ENCODE measurements at places on chromosomes 11 and 22.

DNA sequence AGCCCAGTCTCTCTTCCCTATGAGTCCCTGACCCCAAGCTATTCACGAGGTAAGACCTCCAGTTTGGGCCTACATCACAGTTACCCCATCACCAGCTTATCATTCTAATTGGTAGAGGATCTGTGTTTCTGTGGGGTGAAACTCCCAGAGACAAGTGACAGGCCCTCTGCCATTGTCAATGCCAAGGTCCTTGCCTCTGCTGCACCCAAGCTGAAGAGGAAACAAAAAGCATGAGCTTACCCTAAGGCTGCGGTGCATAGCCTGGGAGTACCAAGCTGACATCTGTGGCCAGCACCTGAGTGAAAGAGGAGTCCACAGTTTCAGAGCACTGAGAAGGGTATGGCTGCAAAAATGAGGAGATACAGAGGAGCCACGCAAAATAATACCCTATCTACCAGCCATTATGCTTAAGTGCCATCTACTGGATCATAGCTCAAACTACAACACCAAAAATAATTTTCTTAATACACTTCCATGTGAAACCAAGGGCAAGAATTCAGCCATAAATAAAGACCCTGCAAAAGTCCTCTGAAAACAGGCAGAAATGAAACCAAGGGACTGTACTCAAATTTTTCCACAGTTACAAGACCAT lies 62.3 kb upstream of the ANO5 start:
- peak; percentile 31 for DNase-seq

DNA sequence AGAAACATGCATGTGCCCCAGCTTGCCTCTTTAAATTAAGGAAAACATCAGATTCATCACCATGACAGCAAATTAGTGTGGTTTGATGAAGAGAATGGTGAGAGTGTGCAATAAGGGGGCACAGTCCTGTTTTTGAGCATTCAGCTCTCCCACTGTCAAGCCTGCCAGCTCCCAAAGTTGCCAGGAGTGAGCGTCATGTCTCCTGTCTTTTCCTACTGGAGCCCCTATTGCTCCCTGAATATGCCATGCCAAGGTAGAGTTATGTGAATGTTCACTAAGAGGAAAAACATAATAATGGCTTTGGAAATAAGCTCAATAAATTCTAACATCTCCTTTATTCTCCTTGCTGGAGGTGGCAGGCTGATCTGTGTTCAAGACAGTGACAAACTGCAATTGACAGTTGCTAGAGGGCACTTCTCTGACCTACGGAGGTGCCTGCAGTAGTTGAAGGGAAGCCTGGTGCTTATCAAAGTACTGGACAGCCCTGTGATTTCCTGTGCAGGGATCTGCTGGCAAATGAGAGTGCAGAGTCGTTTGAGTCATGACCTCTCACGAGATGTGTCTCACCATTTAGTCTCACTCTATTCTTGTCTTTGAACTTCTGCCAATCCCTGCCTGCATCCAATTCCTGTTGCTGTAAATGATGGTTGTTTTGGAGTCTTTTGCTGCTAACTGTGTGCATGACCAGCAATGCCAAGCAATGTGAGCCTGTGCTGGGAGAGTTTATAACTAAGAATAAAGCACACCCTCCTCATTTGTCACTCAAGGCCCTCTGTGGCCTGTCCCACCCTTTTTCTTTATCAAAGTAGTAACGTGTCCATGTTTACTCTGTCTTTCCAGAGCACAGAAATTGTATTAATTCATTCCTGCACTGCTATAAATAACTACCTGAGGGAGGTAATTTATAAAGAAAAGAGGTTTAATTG lies 34.8 kb downstream of the MRGPRX2 start:
- DNase-seq: no peak

GRCh38 chr22:45972091-45972888 lies 4.7 kb downstream of the WNT7B start:
- DNase-seq: no peak

DNA sequence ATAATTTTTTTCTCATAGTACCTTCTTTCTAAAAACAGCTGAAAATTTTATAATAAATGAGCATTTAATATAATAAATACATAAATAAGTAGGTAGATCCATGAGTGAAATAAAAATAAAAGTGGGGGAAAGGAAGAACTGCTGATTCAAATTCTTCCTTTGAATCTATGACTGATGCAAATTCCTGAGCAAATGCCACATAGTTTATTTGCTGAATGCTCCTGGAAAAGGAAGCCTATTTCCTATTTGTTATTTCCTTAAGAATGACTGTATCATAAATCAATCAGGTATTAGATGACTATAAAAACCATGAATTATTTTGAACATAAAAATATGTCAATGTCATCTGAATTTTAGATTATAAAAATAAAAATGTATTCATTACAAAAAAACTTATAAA lies 16.6 kb downstream of the BTBD10 start:
- DNase-seq: no peak

GRCh38 chr22:23285734-23286133 lies 105.4 kb downstream of the BCR start:
- DNase-seq: no peak

DNA sequence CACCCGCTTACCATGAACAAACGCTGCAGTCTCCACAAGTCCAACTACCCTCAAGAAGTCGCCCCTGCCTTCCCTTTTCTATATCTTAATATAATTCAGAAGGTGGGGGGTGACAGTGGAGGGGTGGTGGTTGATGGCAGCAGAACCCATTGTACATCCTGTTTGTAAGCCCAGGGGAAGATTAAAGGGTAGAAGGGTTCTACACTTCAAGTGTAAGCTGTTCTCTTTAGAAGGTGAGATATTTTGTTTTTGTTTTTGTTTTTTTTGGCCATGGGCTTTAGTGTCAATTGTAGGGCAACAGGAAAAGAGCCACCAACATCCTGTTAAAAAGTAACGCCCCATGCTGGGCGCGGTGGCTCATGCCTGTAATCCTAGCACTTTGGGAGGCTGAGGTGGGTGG lies 34.9 kb upstream of the RRAS2 start:
- DNase-seq: no peak

DNA sequence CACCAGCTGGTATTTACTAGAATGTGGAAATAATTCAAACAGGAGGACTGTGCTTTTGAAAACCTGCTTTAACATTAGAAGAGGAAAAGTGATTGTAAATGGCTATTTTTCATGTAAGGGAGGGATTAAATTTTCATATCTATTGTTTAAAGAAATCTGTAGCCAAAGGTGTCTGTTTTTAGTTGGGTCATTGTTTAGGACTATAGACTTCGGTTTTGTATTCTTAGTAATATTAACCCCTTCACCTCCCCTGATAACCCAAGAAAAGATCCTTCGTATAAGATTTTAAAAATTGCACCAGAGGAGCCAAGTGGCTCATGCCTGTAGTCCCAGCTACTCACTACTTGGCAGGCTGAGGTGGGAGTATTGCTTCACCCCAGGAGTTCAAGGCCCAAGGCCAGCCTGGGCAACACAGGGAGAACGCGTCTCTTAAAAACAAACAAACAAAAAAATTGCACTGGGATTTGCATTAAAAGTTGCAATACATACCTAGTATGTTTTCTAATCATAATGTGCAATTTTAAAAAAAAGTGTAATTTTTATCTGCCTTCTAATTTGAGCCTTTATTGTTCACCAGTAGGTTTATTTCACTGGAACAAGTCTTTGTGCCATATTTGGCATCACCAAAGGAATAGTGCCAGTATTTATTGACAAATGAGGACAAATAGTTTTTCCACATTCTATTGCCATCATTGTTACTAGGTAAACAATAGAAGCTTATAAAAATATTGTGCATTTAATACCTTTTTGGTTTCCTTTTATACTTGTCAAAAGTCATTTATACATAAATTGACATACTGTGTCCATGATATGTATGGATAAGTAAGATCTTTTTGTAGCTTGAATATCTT lies 34.3 kb downstream of the MTMR3 start:
- DNase-seq: peak; percentile 74

DNA sequence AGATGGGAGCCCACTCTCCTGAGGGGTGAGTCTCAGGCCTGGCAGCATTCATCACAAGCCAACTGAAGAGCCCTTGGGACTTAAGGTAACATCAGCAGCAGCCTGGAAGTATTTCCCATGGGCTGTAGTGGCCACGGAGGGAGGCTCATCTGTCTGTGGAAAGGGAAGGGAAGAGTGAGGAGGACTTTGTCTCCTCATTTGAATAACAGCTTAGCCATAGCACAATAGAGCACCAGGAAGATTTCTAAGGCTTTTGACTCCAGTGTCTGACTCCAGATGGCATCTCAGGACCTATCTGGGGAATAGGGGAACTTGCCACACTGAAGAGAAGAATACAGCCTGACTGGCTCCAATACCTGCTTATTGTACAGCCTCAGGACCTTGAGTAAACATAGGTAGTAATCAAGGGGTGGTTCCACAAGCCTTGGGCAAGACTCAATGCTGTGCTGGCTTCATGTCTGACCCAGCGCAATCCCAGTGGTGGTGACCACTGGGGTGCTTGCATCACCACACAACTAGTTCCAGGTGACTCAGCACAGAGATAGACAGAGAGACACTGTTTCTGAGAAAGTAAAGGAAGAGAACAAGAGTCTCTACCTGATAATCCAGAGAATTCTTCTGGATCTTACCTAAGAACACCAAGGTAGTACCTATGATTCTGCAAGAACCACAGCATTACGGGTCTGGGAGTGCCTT lies 510.5 kb upstream of the CCDC179 start:
- no peak for DNase-seq

- DNase-seq: no peak
Measured at GRCh38 chr11:91470656-91471055, 754.0 kb upstream of the FAT3 start.

DNA sequence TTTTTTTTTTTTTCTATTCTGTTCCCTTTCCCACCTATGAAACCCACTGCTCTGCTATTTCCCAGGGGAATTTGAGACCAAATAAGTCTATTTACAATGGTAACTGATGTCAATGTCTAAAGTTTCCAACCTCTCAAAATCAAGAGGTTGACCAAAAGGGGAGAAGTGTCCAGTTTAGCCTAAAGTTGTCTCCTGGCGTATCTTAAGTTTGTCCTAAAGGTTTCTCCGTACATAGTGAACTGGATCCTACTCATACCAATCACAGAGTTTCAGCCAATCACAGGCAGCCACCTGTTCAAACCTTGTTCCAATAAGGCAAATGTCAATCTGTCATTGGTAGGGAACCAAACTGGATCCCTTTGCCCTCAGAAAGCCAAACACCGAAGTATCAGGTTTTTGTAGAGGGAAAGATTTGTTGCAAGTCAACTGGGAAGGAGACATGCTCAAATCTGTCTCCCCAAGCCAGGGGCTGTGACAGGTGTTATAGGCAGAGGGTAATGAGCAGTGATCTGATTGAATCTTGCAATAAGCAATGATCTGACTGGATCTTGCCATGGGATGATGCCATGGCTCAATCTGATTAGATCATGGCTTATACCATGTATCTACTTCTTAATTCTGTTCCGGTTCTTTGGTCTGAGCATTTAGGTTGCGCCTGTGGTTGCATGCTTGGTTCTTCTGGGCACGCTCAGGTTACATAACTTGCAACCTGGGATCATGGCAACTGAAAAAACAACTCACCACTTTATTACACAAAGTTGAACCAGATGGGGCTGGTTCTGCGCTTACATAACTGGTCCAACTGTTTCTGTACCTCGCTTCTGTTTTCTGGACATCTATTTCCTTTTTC lies 1.1 kb upstream of the VPS37C start:
- peak; percentile 85 for DNase-seq

GRCh38 chr22:20530368-20531153 lies 23.2 kb downstream of the MED15 start:
- DNase-seq: no peak

DNA sequence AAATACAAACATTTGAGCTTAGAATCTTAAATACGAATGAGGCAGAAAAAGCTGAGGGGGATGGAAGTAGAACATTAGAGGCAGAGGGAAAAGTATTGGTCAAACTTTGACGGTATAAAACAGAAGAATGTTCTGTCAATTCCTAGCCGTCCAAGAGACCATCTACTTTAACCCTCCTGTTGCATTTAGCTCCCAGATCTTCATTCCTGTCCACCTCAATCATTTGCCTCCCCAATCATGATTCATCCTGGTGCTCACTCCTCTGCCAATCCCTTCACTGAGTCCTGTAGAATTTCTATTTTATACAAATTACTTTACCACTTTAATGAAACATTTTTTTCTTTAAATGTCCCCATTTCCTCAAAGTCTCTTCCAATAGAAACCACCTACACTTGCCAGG lies 28.2 kb downstream of the C2CD3 start:
- no peak for DNase-seq

GRCh38 chr11:35153280-35153679 lies 14.3 kb downstream of the CD44 start:
- no peak for DNase-seq

- DNase-seq: peak; percentile 26
Measured at GRCh38 chr11:125569915-125570621, 791 bp downstream of the EI24 start.

GRCh38 chr11:68145120-68145866 lies 24.1 kb upstream of the CHKA start:
- no peak for DNase-seq

- DNase-seq: no peak
Measured at GRCh38 chr11:99135508-99135907, 114.8 kb downstream of the CNTN5 start.
